ENCODE measurements at places on chromosomes 2 and 18. TPM values are rescaled to one million over a fixed set of nuclear protein-coding genes. Genes with fewer than 3 reads are reported as not detected.

Gene CSRNP3
- 1.0 TPM for total RNA-seq

Gene CABYR
- total RNA-seq = 6.9 TPM

Gene DNAJC5G
- not detected for total RNA-seq

Gene KHK
- 0.24 TPM for total RNA-seq

Gene NTSR2
- total RNA-seq = not detected

Gene NT5C1B
- total RNA-seq = not detected

Gene POTEI
- not detected for total RNA-seq

Gene CIB4
- not detected for total RNA-seq

Gene PLCD4
- 9.3 TPM for total RNA-seq

Gene STPG4
- total RNA-seq = not detected

Gene L3MBTL4
- total RNA-seq = 0.24 TPM

Gene ZNF892
- total RNA-seq = 5.7 TPM

Gene SH3RF3
- total RNA-seq = 21.8 TPM

Gene CPS1
- total RNA-seq = 23.7 TPM

Gene TMEM214
- total RNA-seq = 48.9 TPM

Gene KCNG2
- total RNA-seq = 4.7 TPM

Gene PLCL1
- 0.88 TPM for total RNA-seq

Gene PTCD3
- total RNA-seq = 23.5 TPM

Gene GPR39
- total RNA-seq = not detected

Gene SCYGR5
- not detected for total RNA-seq

Gene PSMD14
- total RNA-seq = 40.3 TPM

Gene HOXD4
- total RNA-seq = not detected

Gene IGFBP2
- 121 TPM for total RNA-seq

Gene CNGA3
- not detected for total RNA-seq

Gene ZBTB7C
- total RNA-seq = not detected

Gene MAL
- total RNA-seq = not detected

Gene CCDC85A
- total RNA-seq = not detected

Gene CENPA
- total RNA-seq = 7.7 TPM

Gene AP1S3
- total RNA-seq = 5.5 TPM

Gene SERPINB10
- total RNA-seq = not detected

Gene EVX2
- total RNA-seq = not detected

Gene IL36RN
- total RNA-seq = not detected

Gene SLC9A4
- not detected for total RNA-seq

Gene HAAO
- total RNA-seq = 2.7 TPM

Gene CRYGC
- not detected for total RNA-seq

Gene RND3
- 63.7 TPM for total RNA-seq

Gene ACMSD
- not detected for total RNA-seq

Gene KCNK3
- 3.9 TPM for total RNA-seq

Gene ZEB2
- total RNA-seq = 112 TPM

Gene SH2D6
- not detected for total RNA-seq

Gene LYPD1
- total RNA-seq = 0.64 TPM

All from epithelial cell of alveolus of lung (primary cell).